Stimulated activated CD8-positive, alpha-beta memory T cell treated with anti-CD3 and anti-CD28 coated beads, Interleukin-4, amount 100 ng/mL, for 1 hour (primary cell): ENCODE measurements at places on chromosomes 5 and 9.

GRCh38 chr9:130330202-130330862 is 64.8 kb downstream of the HMCN2 start:
- DNase-seq = no peak

GRCh38 chr5:108974594-108974993 is 226.9 kb downstream of the FER start:
- DNase-seq = no peak

DNA sequence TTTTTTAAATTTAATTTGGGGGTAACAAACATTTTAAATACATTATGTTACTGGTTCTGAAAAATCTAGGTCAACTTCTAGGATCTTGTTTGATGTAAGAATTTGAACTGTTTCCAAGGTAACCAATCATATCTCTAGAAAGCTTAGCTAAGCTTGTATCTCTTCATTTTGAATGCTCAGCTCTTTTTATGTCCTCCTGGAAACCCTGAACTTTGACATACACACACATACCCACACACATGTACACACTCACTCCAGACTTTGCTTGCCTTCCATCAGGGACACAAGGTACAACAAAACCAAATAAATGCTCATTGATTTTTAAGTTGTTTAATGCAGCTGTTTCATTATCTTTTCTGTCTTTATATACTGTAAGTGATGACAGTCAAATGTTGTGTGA is 178.5 kb downstream of the RAB3C start:
- no peak for DNase-seq

DNA sequence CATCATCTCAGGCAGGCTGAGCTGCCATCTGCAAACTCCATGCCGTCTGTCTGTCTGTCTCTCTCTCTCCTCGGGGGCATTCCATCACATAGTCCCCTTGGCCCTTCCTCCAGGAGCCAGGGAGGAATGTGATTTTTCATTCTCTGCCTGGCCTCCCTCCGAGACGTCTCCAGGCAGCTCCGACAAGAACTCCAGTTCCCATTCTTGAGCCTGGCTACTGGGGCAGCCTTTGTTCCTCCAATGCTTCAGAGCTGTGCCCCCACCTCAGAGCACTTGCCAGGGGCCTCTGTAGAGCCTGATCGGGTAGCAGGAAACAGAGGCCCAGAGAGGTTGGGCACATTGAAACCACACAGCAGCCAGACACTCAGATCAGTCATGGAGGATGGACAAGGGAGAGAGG is 74.0 kb downstream of the COL27A1 start:
- no peak for DNase-seq

DNA sequence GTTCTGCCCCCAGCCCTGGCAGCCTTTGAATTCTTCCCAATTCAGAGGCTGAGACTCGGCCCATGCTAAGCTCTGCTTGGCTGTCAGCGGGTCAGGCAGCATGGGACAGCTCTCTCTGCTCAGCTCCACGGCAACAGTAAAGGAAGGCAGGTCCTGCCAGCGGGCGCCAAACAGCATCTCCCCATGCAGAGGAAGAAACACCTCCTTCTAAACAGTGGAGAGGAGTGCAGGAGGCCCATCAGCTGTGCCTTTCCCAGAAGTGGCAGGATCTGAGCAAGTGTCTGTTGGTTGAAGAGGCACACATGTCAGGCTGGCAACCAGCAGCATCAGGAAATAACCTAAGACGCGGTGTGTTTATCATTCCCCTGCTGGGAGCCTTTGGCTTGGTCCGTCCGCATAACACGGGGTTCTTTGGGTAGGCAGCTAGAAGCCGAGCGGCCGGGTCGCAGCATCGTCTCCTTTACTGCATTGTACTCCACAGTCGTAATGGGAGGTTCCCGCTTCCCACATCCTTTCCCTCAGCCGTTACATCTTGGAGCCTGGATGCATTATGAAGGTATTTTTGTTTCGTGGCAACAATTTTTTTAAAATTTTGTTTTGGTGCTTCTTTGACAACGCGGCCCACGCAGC is 42.7 kb upstream of the NCS1 start:
- no peak for DNase-seq

DNA sequence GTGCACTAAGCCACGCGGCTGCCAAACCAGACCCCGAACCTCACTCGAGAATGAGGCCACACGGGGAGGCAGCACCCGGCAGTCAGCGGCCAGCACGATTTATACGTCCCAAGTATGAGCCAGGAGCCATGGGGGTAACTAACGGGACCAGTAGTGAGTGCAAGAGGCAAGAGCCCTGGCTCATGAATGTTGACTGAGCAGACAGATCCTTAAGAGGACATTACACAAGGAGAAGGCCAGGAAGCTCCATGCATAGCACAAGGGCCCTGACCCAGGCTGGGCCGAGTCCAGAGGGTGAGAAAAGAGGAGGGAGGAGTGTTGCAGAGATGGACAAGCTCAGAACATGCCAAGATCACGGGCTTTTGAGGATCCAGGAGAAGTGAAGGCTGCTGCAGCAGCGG is 58.6 kb upstream of the PHYKPL start:
- DNase-seq = no peak

DNA sequence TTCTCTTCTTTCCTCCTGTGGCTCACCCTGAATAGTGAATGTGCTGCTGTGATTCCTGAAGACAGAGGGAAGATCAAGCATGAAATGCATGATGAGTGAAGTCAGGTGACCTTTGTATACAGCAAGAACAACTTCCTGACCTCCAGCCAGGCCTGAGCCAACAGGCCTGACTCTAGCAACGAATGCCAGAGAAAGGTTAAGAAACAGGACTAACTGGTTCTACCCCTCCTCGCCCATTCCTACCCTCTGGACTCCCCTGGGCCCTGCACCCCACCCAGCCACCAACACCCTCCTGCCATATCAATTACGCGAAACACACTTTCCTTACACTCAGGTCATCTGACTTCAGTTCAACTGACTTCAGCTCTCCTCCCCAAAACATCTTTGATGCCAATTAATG is 4.9 kb downstream of the SUSD1 start:
- no peak for DNase-seq

GRCh38 chr5:77531297-77531696 is 39.2 kb upstream of the WDR41 start:
- no peak for DNase-seq

- no peak for DNase-seq
These were observed 15.5 kb upstream of the MEGF9 start for GRCh38 chr9:120729791-120730241.

DNA sequence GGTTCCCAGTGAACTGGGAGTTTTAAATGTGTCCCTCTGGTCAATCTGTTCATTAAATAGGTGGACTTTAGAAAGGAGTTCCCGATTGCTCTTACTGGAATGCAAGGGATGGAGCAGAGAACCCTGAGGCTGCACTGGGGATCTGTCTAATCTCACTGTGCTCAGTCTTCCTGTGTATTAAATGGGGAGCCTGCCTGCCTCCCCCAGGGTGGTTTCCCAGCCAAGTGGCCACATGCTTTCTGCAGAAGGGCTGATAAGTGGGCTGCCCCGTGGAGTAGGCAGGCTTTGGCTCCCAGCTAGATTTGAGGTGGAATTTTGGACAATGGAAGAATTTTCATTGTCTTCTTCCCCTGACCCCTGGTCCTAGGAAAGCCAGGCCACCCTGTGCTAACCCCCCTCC is 14.0 kb upstream of the PHYHD1 start:
- DNase-seq = no peak

DNA sequence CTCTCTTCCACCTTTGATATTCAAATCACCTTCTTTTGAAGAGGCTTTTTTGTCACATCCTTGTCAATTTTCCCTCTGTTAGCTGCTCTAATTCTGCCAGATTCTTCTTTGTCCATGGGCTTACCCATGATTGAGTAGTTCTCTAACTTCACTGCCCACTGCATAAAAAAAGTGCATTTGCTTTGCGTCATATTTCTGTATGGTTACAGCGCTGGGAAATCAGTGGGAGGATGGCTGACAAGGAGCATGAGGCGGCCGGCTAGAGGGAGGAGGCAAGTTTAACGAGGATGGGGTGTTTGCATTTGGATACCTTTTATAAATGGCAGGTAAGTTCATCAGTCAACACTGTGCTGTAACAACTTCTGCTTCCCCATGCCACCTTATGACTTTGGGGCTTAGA is 116.5 kb upstream of the LHFPL2 start:
- no peak for DNase-seq

GRCh38 chr5:42624912-42625311 is 131.7 kb upstream of the CCDC152 start:
- DNase-seq = no peak

- DNase-seq = no peak
These were observed 126.1 kb upstream of the STC2 start for GRCh38 chr5:173454361-173454735.

- no peak for DNase-seq
These were observed 148.0 kb downstream of the INSYN2B start for GRCh38 chr5:169832304-169832703.

- DNase-seq = no peak
These were observed 260.1 kb upstream of the CDH18 start for GRCh38 chr5:20248118-20248517.

- DNase-seq = no peak
These were observed 1040.8 kb downstream of the TAF11L14 start for GRCh38 chr5:18675041-18675440.

DNA sequence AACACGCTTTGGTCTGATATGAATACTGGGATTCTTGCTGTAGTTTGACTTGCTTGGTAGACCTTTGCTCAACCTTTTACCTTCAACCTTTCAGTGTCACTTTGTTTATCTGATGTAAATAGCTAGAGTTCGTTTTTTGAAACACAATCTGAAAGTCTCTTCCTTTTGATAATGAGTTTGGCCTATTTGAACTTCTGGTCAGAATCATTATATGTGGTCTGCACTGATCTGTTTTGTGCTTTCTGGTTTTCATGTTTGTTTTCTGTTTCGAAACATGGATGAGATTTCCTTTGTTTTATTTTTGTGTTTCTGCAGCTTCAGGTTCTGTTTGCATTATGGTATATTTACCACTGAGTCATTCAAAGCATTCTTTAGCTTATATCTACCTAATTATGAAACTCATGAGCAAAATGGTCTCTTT is 217.5 kb downstream of the GABBR2 start:
- DNase-seq = no peak

DNA sequence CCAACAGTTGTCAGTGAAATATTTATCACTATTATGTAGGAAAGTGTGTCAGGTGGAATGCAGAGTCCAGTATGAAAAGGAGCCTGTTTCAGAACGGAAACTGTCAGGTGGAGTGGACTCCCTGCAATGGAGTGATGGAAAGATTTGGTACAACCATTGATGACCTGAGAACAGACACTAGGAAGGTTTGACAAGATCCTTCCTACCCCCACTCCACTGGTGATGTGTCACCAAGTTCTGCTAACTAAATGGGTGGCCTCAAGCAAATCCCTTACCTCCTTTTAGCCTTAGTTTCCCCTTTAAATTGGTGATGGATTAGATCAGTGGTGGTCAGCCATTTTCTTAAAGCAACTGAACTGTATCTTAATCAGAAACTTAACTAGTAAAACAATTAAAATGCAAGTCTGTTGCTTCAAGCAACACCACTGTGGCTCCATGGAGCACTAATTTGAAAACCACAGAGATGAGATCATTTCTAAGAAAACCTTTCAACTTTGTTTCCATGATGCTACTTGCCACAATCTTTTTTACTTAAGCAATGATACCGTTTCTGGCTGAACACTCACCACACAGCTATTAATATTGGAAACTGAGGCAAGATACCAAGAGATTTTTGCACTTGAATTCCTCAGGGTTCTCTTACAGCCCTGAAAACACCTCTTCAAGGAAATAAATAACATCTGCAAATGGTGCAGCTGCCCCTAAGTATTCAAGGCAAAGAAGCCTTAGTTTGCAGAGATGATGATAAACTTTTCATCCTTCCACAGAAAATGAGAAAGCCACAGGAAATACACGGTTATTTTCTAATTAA is 140.6 kb downstream of the ERCC6L2 start:
- DNase-seq = no peak

DNA sequence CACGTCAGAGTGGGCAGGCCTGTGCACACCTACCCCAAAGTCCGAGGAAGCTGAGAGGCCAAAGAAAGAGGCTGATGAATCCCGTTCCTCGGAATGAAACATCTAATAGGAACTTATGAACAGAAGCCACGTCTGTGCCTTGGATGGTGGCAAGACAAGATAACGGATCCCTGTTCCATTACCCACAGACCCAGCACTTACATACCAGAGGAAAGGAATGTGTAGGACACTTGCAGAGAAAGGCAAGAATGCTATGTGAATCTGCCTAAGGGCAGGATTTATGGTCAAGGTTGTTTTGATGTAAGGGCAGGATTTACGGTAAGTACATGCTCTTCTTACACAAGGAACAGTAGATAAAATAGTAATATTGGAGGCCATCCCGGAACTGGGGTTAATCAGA is 93.2 kb downstream of the WDR41 start:
- no peak for DNase-seq

- no peak for DNase-seq
These were observed 29.3 kb upstream of the RPS23 start for GRCh38 chr5:82307451-82307850.

DNA sequence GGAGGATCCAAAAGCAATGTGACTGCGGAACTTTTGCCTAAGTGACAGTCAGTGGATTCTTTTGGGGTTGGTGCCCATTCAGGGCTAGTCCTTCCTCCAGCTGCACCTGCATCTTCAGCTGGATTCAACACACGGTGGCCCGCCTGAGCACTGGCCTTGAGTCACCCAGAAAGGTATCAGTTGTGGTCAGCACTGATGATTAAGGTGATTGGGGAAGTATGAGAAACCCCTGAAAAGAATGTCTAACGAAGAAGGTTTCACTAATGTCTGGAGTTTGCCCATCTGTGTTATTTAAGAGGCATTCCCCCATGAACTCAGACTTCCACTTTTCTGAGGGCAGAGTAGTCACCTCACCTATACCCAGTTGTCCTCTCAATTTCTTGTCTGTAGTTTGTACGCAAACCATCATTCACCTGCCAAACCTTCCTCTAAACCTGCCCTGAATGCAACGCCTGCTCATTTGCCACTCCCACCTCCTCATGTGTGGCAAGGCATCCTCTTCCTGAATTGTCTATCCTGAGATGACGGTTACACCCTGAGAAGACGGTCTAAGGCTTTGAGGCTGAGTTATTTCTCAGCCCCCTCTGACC is 27.2 kb downstream of the CSF2 start:
- DNase-seq = no peak

DNA sequence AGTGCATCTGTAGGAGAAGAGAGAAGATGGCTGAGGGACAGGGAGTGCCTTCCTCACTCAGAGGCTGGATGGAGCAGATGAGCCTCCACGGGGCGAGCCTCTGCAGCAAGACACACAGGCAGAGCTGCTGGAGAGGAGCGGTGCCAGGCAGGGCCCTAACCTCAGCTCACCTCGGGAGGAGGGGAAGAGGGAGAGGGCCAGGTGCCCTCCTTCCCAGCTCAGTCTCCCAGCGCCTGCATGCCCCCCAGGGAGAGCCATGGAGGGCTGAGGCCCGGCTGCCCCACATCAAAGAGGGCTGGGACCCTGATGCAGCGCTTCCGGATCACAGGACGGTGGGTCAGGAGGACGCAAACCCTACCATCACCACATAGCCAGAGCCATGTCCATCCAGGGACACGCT is 13.6 kb upstream of the SPATA31E1 start:
- no peak for DNase-seq

DNA sequence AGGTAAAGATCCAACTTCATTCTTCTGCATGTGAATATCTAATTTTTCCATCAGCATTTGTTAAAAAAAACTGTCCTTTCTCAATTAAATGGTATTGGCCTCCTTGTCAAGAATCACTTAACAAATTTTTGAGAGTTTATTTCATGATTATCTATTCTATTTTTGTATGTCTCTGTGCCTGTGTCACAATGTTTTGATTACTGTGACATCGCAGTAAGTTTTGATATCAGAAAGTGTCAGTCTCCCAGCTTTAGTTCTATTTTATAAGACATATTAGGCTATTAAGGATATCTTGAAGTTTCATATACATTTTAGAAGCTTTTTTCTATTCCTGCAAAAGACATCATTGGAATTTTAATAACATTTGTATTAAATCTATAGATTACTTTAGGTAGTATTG is 33.6 kb downstream of the GABRA6 start:
- no peak for DNase-seq
